T-helper 17 cell (primary cell): ENCODE measurements at places on chromosomes 13 and 19. TPM values are rescaled to one million over a fixed set of nuclear protein-coding genes. Genes with fewer than 3 reads are reported as not detected.

OR7C1 gene
- not detected for total RNA-seq

PRODH2 gene
- total RNA-seq: not detected

C19orf81 gene
- total RNA-seq: not detected

ERCC5 gene
- 76.3 TPM for total RNA-seq

ZNF571 gene
- total RNA-seq: 11.4 TPM

DNA sequence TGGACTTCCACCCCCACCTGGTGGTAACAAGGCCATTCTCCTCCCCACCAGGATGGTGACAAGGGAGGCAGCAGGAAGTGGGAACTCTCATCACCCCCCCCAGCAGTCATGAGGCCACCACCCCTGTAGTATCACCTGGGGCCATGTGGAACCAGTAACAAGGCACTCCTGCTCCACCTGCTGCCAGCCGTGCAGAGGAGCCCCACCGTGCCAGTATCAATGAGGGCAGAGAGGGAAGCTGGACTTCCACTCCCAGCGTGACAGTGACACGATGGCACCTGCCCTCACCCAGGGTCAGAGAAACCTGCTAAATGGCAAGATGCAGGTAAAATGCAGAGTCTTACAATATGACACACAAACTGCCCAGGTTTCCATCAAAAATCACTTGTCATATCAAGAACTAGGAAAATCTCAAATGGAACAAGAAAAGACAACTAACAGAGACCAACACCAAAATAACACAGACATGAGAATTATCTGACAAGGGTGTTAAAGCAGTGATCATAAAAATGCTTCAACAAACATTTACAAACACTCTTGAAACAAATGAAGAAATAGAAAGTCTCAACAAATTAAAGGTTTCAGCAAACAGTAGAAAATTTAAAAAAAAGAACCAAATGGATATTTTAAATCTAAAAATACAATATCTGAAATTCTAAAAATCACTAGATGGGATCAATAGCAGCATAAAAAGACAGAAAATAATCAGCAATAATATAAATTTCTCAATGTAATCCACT, 9.1 kb upstream of the SPACA7 start:
- no peak for DNase-seq

DNA sequence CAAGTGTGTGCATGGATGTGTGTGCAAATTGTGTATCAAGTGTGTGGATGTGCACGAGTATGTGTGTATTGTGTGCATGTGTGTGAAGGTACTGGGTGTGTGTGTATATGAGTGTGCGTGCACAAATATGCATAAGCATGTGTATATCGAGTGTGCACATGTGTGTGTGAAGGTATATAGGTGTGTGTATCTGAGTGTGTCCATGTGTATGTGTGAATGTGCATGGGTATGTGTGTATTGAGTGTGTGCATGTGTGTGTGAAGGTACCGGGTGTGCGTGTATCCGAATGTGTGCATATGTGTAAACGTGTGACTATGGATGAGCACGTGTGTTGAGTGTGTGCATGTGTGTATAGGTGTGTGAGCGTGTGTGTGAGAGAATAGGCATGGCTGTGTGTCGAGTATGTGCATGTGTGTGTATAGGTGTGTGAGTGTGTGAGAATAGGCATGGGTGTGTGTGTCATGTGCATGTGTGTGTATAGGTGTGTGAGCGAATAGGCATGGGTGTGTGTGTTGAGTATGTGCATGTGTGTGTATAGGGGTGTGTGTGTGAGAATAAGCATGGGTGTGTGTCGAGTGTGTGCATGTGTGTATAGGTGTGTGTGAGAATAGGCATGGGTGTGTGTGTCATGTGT, 12.8 kb downstream of the EVI5L start:
- no peak for DNase-seq

- no peak for DNase-seq
Measured at GRCh38 chr13:107512551-107512950, 702.8 kb downstream of the LIG4 start.

GRCh38 chr13:30116379-30116778, 191.0 kb downstream of the KATNAL1 start:
- no peak for DNase-seq

DNA sequence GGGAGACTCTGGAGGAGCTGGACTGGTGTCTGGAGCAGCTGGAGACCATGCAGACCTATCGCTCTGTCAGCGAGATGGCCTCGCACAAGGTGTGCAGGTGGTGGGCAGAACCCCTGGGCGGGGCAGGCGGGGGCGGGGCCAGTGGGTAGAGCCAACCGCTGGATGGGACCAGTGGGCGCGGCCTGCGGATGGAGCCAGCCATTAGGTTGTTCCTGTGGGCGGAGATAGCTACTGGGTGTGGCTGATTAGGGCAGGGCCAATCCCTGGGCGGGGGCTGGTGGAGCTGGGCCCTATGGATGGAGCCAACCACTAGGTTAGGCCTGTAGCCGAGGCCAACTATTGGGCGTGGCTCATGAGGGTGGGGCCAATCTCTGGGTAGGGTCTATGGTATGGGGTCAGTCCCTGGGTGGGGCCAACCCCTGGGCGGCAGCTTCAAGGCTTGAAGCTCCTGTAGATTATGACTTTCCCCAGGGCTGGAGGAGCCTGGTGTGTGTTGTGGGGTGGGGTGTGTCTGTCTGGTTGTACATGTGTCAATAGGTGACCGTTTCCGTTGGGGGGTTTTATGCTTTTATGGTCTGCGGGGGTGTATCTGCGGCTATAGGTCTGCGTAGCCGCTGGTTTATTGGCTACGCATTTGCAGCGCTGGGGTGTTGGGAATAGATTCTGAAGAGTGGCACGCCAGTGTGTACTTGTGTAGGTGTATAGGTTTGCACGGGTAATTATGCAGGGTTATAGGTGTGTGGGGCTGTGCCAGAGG, 30.7 kb downstream of the PDE4A start:
- DNase-seq: no peak

DNA sequence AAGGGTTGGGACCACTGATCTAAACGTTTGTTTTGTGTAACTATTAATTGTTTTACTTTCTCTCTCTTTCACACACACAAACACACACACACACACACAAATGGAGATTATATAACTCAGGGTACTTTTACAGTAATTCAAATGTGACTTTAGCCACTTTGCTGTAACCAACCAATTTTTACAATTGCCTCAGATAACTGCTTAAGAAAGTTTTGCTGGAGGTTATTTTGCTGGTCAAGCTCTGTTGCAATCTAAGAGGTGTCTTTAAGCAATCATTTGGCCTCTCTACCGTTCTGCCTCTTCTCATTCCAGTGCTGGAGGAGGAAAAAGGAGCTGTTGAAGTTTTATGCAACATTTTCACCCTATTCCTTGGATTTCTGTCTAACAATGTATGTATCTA, 63.0 kb downstream of the TBC1D4 start:
- DNase-seq: no peak

DNA sequence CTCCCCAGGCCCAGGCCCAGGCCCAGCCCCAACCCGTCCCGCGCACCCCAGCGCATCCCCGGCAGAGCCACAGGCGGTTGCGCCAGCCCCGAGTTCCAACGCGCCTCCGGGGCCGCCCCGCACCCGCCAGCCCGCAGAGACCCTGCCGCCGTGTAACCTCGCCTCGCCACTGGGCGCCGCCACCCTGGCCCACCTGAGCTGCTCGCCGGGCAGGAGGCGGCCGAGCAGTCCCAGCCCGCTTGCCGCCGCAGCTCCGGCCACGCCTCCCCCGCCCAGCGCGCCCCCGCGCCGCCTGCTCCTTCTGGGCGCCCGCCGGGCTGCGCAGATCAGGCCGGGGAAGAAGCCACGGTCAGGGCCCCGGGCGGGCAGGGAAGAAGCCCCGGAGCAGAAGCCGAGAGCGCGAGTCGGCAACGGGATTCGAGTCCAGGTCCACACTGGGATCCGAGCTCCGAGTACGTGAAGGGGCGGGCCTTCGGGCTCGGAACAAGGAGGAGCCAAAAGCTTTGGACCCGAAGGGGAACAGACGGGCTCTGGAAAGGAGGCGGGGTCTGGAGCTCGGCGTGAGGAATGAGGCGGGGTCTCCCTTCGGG, at the start of gene MBOAT7:
MBOAT7 (minus strand) TSS at position 436 of the 590 bp plus-strand sequence. CDS start 1,072 bp downstream, outside the sequence.
- DNase-seq: no peak

DNA sequence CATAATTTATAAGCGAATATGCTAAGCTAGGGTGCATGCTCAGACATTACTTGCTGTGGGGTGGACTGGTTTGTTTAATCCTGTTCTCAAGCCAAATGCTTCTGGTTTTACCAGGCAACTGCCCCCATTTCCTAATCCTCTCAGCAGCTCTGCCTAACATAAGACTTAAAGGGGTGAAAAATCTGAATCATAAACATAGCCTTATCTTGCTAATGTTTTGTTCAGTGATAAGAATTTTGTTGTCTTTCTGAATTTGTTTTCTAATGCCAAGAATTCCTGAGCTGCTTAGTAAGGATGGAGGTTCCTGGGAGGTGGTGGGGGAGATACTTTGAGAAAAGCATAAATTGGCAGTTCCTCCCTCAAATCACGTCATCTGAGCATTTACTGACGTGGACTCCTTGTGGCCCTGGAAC, 42.7 kb downstream of the ING1 start:
- DNase-seq: no peak

GRCh38 chr13:28568286-28568685, 73.4 kb upstream of the FLT1 start:
- DNase-seq: no peak

DNA sequence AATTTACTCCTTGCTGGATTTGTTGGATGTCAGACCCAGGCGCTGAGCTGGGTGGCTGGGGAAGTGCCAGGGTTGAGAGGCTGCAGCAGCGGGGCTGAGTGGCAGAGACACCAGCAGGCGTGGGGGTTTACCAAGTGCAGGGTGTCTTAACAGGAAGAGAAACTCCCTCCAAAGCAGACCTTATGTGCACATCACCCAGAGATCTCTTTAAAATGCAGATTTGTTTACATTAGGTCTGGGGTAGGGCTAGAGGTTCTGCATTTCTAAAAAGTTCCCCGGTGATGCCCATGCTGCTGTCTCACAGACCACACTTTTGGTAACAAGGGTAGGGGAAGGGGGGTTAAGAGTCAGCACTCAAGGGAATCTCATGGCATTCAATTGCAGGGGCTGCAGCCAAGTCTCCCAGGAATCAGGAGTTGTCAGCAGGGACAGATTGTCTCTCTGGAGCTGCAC, 80.7 kb upstream of the OLFM4 start:
- DNase-seq: no peak

DNA sequence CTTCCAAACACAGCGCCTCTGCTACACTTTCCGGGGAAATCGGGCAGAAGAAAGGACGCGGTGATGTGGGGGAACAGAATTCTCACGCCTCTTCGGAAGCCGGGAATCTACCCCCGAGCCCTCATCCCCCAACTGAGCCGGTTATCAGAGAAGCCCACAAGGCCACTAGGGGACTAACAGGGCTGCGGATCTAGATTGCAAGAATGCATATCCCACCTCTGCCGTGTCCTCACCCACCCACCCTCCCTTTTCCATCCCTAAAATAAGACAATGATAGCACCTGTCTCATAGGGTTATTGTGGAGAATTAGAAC, 1.1 kb downstream of the IGFLR1 start:
- no peak for DNase-seq

DNA sequence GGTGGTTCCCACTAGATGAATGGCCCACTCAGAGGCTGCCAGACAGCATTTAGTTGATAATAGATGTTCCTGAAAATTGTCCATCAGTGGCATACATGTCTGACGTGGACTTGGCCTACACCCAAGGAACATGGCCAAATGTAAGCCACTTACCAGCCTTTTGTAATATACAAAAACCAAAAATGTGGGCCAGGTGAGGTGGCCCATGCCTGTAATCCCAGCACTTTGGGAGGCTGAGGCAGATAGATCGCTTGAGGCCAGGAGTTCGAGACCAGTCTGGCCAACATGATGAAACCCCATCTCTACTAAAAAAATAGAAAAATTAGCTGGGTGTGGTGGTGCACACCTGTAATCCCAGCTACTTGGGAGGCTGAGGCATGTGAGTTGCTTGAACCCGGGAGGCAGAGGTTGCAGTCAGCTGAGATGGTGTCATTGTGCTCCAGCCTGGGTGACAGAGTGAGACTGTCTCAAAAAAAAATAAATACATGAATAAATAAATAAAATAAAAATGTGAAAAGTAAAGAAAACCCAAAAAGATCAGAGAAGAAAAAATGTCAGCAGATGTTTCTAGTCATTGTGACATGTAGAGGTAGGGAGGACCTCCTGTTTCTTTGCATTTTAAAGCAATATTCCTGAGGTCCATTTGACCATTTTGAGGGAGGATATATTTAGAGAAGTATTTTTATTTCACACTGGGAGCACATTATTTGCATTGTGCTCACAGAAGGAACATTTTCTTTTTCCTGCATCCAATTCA, 7.1 kb upstream of the WTIP start:
- no peak for DNase-seq

DNA sequence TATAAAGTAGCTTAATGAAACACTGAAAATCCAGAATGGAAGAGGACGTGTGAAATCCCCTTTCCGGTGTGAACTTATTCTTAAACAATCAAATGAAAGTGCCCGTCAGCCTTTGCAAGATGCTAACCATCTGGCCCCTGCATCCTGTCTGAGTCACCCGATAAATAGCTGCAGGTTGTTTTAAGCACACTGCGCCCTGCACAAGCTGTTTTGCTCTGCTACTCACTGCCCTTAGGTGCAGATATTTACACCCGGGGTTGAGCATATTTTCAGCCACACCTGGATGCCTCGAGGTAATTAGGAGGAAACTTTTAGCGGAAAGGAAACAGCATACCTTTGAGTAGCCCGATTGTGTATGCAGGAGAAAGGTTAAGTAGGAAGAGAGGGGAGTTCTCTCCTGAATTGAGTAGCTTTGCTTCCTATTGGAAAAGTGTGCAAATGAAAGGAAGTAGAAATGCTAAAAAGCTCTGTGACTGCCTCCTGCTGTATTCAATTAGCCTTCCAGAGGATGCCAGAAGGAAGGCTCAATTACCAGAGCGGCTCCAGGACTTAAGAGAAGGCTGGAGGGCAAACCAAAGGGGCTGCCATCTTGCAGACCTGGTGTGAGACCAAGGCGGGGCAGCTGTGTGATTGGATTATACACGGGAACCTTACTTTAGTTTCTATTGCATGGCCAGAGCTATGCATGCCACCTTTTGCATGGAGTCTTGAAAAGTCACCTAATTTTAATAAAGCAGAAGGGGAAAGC, 42.5 kb downstream of the IRS2 start:
- DNase-seq: no peak

GRCh38 chr13:63631006-63631405, 2215.4 kb upstream of the PCDH20 start:
- no peak for DNase-seq
